IMR-90 (cell line): ENCODE measurements at places on chromosomes 7 and 10.

DNA sequence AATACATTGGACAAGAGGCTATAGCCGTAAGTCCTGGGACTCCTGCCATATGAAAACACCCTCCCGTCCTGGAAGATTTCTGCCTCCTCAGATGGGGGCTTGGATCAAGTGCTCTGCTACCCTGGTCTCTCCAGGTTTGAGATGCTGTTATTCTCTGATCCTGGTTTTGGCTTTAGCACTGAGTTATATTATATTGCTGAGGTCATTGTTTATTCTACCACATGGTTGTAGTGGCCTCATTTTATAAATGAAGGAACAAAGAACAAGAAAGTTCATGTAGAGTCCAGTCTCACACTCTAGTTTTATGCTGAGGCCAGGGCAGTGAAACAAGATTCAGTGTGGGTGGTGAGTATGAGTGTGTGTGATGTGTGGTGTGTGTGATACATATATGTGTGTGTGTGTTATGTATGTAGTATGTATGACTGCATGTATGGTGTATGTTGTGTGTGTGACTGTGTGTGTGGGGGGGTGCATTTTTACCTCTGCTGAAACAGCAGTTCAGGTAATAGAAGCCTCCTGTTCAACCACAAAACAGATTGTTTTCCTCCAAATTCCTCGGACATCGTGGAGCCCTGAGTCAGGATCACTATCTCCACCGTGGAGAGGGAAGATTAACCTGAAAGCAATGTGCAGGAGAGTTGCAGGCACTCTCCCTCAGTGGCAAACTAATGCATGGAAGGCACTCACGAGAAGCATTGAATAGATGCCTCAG is 80.7 kb downstream of the C7orf25 start:
- DNase-seq = peak; percentile 44

DNA sequence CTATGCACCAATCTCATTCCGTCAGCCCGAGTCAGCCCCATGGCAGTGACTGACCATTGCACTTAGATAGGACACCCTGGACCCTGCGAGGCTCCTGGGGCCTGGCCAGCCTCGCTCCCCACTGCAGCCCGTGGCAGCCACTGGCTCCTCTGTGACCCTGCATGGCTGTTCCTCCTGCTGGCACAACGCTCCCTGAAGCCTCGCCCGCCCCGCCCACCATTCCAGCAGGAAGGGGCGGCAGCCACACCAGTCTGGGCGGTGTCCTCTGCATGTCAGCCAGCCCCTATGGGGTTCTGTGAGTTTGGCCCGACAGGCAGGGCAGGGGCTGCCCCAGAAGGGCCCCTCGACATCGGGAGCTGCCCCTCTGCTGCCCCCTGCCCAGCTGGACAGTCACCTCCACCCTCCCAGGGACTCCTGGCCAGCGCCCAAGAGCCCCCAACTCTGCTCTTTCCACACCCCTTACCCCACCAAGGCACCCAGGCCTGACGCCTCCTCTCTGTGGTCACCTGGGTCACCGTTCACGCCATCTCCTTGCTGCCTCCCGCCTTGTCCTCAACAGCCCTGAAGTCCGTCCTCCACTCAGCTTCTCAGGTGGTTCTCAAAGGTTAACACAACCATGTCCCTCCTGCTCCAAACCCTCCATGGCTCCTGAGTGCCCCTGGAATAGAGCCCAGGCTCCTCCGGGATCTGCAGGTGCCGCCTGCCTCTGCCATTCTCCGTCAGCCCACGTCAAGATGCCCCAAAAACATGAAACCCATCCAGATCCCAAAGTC is 103.5 kb downstream of the MICALL2 start:
- no peak for DNase-seq

GRCh38 chr7:52786174-52786573 is 249.3 kb upstream of the POM121L12 start:
- no peak for DNase-seq

GRCh38 chr7:83096065-83096580 is 66.6 kb downstream of the PCLO start:
- DNase-seq = no peak

DNA sequence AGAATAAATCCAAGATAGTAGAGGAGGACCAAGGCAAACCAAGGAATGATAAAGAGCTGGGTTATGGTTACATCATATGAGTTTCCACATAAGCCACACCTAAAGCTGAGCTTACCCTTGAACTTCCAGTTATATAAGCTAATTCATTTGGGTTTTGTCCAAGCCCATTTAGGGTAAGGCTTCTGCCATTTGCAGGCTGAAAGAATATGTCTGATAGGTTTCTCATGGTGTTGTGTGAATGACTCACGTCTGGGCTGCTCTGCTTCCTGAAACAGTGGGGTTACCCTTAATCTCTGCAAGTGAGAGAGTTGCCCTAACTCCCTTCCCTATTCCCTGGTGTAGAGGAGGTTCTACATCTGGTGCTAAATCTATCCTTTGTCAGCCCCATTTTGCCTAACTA is 60.8 kb downstream of the PTTG1IP2 start:
- DNase-seq = peak; percentile 23

DNA sequence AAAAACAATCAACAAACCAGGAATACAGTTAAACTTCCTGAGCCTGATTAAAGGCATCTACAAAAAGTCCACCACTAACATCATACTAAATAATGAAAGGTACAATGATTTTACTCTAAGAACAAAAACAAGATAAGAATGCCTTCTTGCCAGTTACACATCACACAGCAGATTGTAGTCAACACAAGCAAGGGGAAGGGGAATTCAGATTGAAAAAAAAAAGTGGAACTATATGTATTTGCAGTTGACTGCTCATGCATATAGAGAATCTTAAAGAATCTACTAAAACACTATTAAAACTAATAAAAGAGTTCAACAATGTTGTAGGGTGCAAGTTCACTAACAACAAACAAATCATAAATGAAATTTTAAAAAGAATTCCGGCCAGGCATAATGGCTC is 28.5 kb downstream of the ZNF33B start:
- DNase-seq = no peak

- DNase-seq = no peak
Observed at GRCh38 chr10:106495931-106496330, 668.6 kb downstream of the SORCS1 start.

- no peak for DNase-seq
Observed at GRCh38 chr10:76085817-76086167, 654.4 kb downstream of the LRMDA start.

DNA sequence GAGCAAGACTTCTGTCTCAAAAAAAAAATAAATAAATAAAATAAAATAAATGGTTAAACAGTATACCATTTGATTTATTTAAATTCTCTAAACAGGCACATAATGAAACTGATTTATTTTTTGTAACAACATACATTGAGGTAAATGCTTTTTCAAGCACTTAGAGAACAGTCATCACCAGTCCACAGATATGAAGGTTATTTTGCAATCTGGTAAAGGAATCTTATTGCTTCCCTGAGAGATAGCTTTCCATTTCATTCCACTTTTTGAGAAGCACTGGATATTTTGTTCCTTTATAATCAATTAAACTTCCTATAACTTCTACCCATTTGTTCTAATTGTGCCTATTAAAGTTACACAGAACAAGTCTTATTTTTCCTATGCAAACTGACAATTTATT is 5.2 kb downstream of the CEP55 start:
- no peak for DNase-seq

DNA sequence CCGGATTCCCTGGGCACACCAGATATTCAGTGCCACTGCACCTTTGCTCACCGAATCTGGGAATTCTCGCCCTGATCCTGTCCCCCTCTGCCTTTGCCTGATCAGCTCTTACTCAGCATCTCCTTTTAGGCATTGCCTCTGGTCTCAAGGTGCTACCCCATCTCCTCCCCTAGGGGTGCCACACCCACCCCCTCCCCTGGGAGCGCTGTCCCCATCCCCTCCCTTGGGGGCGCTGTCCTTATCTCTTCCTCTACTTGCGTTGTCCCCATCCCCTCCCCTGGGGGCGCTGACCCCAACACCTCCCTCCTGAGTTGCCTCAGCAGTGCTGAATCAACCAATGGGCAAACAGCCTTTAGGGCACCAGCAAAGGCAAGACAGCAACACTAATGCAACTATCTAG is 686.9 kb upstream of the FOXK1 start:
- no peak for DNase-seq

GRCh38 chr7:121547544-121548092 is 151.5 kb upstream of the FAM3C start:
- DNase-seq = peak; percentile 78

- DNase-seq = no peak
Observed at GRCh38 chr7:155807065-155807671, 5.1 kb downstream of the SHH start.

DNA sequence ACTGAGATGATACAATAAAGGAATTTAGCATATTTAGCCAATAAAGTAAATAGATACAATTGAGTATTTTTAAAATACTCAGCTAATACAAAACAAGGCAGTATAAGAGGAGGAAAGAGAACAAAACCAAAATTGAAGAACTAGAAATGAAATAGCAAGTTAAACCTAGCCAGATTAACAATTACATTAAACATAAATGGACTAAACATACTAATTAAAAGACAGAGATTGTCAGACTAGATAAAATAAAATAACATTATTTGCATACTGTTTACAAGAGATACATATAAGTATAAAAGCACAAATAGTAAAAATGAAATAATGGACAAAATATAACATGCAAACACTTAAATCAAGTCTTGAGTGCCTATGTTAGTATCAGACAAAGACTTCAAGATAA is 517.7 kb upstream of the PHF14 start:
- no peak for DNase-seq

DNA sequence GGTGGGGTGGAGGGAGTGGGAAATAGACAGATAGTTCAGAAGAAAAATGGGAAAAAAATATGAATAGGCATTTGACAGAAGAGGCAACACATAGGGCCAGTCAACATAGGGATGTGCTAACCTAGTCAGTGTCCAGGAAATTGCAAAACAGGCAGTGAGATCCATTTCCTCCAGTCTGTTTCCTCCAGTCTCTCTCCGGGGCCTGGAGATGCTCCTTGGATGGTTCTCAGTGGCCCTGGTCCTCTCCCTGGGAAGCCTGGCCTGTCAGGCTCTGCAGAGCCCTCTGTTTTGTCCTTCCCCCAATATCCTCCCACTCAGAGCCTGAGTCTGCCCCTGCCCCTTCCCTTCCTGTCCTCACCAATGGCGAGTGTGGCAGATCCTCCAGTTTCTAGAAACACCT is 52.6 kb downstream of the SYPL1 start:
- no peak for DNase-seq

DNA sequence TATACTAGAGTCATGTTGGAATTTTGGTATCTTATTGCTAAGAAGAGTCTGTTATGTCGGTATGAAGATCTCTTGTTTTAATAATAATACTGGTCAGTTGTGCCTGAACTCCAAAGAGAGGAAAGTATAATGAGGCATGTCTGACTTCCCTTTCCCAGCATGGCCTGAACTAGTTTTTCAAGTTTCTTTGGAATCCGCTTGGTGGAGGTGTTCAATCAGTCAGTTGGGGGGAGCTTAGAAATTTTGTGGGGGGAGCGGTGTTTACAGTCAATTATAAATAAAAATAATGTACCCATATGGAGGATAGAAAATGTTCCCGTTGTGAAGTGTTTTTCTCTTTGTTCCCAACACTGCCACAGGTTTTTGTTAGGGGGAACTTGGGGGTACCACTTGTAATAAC is 1.5 kb upstream of the TRDMT1 start:
- no peak for DNase-seq

DNA sequence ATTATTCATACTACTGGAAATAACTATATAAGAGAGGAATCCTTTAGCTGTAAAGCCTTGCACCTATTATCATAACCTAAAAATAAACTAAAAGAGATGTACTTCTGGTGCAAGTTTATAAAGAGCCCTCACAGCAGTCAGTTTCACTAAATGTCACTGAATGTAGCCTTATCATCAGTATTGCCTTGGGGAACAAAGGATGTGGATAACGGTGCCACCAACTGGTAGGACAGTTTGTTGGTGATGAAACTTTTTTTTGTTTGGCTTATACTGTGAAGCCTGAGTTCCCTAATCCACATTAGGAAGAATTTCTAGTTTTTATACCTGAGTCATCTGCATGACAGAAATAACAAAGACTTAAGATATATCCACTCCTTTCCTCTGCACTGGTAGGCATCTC is 117.9 kb upstream of the COL1A2 start:
- peak; percentile 59 for DNase-seq

GRCh38 chr7:81161451-81162075 is 242.7 kb upstream of the SEMA3C start:
- peak; percentile 98 for DNase-seq

DNA sequence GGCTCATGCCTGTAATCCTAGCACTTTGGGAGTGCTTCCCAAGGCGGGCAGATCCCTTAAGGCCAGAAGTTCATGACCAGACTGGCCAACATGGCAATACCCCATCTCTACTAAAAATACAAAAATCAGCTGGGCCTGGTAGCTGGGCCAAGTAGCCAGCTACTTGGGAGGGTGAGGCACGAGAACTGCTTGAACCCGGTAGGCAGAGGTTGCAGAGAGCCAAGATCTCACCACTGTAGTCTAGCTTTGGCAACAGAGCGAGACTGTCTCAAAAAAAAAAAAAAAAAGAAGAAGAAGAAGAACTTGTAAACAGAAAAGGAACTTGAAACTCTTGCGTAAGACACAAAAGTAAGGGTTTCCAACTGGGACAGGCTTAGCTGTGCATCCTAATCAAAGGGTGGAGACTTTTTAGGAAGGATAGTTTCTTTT is 5.6 kb upstream of the IFIT2 start:
- peak; percentile 79 for DNase-seq

DNA sequence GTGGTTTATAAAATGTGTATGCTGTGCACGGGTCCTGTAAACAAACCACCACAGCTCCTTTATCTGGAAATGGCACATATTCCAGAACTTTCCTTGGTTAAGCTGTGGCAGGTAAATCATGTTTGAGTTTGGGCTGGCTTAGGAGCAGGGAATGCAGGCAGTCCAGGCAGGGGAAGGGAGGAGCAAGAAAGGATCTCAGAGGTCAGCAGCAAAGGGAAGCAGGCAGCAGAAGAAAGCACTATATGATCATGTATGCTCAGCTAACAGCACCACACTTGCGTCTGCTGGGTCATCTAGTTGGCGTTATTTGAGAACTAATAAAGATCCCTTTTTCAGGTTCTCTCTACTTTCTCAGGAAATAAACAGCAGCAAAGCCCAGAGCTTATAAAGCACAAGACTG is 7.8 kb downstream of the ICA1 start:
- DNase-seq = no peak

DNA sequence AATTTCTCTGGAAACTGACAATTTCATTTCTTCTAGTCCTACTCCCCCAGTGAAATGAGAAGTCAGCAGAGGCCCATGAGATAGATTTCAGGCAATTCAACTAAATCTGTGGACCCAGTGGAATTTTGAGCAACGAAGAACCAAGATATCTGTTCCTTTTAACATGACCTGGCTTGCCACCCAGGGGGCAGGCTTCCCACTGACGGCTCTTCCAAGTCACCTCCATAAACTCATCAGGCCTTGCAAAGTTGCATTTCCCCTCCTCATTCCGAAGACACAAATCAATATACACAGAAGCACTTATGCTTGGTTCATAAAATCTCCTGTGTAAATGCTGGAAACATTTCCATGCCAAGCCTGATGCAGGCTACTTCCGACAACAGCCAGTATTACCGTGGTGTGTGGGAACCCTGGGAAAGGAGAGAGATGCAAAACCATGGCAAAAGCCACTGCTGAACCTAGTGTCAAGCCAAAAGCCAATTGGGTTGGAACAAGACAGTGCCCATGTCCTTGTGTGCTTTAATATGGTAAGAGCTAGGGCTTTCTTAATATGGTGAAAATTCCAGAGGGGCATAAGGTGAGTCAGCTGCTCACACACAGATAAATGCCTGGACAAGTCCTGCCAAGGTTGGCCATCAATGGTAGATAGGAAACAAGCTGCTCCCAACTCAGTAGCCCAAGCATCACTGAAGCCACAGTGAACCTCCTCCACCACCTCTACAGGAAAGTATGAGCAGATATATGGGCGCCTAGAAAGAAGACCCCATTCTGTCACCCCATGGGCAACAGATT is 1.6 kb downstream of the FRMD4A start:
- no peak for DNase-seq

GRCh38 chr7:139772115-139772514 is 5.7 kb downstream of the HIPK2 start:
- DNase-seq = no peak
